ENCODE measurements at places on chromosomes 2 and 18. TPM values are rescaled to one million over a fixed set of nuclear protein-coding genes. Genes with fewer than 3 reads are reported as not detected.

DNA sequence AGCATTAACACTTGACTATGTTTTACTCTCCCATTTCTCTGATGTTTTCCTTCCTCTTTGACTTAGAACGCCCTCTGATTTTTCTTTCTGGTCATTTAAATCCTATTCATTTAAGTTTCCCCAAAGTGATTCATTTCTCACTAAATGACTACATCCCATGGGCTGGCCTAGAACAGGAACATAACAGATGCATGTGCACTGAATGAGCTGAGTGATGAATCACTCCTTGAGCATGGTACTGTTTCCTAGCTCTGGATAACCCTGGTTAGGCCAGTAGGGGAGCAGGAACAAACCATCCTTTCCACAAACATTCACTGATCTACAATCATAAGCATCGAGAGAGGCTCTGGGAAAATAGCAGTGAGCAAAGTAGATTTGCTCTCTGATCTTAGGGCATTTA lies 221.9 kb upstream of the SETBP1 start:
- no peak for DNase-seq

Gene UGT1A3
- not detected for polyA plus RNA-seq

Gene CTAGE1
- polyA plus RNA-seq, result not detected

DNA sequence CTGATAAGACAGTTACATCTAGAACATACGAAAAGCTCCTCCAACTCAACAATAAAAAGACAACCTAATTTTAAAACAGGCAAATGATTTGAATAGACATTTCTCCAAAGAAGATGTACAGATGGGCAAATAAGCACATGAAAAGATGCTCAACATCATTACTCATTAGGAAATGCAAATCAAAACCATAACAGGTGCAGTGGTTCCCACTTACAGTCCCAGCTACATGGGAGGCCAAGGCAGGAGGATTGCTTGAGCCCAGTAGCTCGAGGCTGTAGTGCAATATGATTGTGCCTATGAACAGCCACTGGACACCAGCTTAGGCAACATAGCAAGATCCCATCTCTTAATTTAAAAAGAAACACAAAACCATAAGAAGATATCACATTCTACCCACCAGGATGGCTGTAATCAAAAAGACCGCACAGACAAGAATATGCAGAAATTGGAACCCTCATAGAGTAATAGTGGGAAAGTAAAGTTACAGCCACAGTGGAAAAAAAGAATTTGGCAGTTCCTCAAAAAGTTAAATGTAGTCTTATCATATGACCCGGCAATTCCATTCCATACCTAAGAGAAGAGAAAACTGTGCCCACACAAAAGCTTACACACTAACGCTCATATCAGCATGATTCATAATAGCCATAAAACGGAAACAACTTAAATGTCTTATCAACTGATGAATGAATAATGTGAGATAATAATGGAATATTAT lies 30.5 kb upstream of the ARMC9 start:
- no peak for DNase-seq

GRCh38 chr2:185785156-185785555 lies 46.6 kb downstream of the FSIP2 start:
- DNase-seq, result no peak

Gene TRIM43
- not detected for polyA plus RNA-seq

GRCh38 chr18:49531678-49532153 lies 30.1 kb upstream of the LIPG start:
- DNase-seq, result no peak

GRCh38 chr2:128012698-128013097 lies 15.2 kb downstream of the SAP130 start:
- no peak for DNase-seq

DNA sequence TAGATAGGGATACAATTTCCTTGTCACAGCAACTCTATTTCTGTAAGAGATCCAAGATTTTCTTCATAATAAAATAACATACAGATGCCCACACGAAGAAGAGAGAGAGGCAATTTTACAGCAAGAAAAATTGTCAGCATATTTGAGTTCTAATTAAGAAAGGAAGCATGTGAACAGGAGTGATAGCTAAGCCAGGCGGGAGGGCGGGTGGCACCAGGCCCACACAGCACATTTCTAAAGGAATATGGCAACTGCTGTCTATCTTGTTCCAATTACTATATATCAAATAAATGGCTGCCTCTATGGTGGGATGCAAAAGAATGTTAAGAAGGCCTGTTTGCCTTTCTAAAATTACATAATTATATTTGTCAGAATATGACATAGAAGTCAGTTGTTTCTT lies 248.3 kb upstream of the DOK6 start:
- no peak for DNase-seq

DNA sequence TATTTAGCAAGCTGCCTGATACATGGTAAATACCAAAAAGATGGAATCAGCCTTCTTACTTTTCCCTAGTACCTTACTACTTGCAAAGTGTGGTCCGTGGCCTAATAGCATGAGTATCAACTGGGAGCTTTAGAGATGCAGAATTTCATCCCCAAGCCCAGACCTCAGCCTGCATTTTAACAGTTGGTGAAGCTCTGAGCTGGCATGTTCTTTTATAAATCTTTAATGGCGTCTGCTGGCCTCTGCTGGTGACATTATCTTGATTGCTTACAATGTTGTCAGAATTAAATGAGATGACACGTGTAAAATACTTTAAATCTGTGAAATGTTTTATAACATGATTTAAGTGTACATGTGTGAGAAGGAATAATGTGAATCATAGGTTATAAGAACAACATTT lies 115.1 kb upstream of the NOSTRIN start:
- DNase-seq, result no peak

DNA sequence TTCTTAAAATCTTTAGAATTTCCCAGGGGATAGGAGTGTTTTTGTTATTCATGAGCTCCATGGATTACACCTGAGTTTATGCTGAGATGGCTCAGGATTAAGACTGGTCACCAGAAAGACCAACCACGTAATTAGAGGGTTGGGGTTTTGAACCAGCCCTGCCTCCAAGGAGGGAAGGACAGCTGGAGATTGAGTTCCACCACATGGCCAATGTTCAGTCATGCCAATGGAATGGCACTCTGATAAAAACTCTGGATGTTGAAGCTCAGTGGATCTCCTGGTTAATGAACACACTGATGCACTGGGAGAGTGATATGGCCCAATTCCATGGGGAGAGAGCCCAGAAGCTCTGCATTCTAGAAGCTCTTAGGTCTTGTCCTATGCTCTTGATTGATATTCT lies 38.7 kb upstream of the PTPN4 start:
- DNase-seq, result no peak

DNA sequence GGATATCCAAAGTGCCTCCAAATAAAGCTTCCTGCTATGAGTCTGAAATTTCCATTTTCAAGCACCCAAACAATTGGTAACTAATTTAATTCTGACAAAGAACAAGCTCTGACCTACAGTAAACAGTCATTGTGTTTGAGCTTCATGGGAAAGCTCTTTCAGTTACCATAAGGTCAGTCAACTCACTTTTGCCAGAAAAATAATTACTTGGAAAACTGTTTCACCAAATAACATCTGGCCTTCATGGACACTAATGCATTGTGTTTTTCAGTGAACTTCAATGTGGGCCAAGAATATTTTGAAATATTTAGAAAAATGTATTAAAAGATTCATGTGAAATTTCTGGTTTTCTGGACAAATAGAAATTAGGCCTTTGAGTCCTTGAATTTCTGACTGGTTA lies 369.9 kb downstream of the GALR1 start:
- no peak for DNase-seq

DNA sequence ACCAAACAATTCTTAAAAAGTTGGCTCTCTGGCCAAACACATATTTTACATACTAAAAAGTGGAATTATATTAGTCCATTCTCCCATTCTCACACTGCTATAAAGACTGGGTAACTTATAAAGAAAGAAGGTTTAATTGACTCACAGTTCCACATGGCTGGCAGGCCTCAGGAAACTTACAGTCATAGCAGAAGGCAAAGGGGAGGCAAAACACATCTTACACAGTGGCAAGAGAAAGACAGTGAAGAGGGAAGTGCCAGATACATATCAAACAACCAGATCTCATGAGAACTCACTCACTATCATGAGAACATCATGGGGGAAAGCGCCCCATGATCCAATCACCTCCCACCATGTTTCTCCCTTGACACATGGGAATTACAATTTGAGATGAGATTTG lies 42.6 kb downstream of the EDAR start:
- no peak for DNase-seq

DNA sequence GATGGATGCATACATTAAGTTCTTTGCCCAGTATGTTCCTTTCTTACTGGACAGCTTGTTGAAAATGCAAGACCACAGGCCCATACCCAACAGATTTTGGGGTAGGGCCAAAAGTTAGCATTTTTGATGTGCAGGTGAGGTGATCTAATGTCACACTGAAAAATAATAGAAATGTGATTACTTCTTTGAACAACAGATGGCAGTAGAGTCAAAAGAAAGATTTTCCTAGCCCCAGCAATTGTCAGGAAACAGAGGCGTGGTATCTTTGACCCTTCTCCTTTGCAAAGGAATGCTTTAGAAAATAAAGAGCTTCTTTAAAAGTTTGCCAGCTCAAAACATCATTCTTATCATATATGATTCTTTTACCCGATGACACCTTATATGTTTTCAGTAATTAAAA lies 343.6 kb upstream of the SYT4 start:
- peak; percentile 17 for DNase-seq

DNA sequence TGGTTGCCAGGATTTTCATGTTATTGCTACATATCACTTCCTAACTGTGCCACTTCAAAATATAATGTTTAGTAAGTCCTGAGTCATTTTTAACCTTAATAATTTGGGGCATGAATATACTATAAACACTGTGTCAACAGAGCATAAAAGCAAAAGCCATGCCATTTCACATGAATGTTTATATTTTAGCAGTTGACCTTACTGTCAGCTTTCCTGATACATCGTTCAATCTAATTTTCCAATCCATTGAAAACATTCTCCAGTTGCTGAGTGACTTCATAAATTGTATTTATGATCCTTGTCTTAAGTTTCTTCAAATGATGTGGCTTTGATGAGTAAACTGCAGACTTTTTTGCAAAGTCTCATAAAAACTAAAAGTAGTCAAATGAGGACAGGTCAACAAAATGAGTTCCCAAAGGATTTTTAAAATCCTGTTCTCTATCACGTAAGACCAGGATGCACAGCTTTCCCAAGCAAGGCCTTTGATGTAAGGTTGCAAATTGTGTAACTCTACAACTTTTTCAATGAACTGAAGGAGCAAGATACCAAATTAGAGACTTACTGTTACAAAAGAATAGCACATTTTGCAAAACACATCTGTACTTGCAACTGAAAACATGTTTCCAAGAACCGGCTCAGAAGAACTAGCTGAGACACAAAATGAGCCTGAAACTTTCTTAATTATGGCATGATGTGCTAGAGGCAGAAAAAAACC lies 117.7 kb downstream of the SATB2 start:
- DNase-seq, result no peak

DNA sequence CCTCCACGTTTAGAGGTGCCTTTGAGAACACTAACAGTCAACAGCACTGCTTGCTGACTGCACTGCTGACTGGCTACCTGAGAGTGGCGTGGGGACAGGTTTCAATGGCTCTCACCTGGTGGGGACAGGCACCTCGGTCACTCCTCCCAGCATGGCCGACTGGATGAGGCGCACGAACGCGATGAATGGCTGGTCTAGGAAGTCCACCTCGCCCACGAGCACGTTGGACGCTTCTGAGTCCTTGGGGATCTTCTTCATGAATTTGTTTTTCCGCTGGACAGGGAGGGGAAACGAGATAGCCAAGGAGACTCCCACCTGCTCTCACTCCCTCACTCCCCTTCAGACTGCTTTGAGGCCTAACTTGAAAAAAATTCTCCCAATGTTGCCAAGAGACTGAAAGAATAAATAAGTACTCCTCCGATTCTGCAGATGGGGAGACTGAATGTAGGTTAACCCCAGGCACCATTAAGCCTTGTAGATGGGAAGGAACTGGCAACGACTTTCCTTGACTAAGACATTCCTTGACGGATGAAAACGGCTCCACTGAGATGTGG lies 57.3 kb downstream of the MTHFD2 start:
- DNase-seq, result no peak

DNA sequence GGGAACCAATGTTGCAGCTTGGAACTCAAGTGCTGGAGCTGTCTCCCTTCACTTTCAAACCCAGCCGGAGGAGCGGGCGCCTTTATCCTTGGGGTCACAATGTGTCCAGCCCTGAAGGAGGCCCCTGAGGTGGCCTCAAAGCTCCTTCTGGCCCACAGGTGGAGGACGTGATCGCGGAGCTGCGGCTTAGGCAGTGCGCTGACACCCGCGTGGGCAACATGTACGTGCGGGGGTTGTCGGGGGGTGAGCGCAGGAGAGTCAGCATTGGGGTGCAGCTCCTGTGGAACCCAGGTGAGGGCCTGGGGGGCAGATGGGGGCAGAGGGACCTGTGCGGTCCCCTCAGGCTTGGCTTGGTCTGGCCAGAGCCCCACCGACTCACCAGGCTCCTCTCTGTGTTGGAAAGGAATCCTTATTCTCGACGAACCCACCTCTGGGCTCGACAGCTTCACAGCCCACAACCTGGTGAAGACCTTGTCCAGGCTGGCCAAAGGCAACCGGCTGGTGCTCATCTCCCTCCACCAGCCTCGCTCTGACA lies 13.5 kb downstream of the ABCG8 start:
- no peak for DNase-seq

- DNase-seq, result no peak
These were observed 188.3 kb upstream of the ZSWIM2 start for GRCh38 chr2:187037310-187037709.

DNA sequence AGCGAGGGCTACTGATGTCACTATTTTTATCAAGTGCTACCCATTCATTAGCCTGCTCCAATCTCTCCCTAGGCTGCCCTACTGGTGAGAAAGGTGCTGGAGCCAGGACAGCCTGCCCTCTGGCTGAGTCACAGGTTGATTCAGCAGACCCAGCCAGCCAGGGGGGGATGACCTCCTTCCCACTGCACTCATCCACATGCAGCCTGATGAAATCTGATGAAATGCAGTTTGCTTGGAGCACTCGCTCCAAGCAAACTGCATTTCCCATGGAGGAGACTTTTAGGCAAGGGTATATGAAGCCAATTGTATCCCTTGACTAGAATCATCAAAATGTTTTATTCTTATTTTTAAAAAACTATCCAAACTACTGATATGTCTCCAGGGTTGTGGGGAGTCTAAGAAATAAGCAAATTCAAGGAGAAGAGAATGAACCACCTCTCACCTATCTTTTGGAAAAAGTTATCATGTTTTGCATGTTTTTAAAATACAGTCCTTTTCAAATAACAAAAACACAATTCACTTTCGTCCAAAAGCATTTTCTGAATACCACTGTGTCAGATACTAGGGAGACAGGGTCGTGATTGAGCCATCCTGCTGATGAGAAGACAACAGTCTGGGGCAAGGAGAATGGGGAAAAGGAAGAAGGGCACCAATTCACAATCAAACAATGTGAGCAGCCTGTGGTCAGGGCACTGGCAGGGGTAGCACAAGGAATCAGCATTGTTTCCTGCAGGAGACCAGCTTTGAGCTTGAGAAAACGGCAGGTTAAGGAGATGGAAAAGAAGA lies 128.3 kb downstream of the AFF3 start:
- DNase-seq, result no peak

- peak; percentile 25 for DNase-seq
These were observed 181.3 kb downstream of the ALPK2 start for GRCh38 chr18:58447402-58448095.

GRCh38 chr2:232611559-232612218 lies 21.7 kb upstream of the EFHD1 start:
- DNase-seq, result no peak

Gene GCG
- 15.6 TPM for polyA plus RNA-seq

- DNase-seq, result no peak
These were observed 10.3 kb downstream of the PPM1B start for GRCh38 chr2:44178950-44179349.

- DNase-seq, result no peak
These were observed 426.9 kb downstream of the NR4A2 start for GRCh38 chr2:155905657-155906056.

- DNase-seq, result no peak
These were observed 35.2 kb downstream of the ZNF516 start for GRCh38 chr18:76459687-76460350.
